Astrocyte of the hippocampus (primary cell): ENCODE measurements at places on chromosomes 6 and 20.

DNA sequence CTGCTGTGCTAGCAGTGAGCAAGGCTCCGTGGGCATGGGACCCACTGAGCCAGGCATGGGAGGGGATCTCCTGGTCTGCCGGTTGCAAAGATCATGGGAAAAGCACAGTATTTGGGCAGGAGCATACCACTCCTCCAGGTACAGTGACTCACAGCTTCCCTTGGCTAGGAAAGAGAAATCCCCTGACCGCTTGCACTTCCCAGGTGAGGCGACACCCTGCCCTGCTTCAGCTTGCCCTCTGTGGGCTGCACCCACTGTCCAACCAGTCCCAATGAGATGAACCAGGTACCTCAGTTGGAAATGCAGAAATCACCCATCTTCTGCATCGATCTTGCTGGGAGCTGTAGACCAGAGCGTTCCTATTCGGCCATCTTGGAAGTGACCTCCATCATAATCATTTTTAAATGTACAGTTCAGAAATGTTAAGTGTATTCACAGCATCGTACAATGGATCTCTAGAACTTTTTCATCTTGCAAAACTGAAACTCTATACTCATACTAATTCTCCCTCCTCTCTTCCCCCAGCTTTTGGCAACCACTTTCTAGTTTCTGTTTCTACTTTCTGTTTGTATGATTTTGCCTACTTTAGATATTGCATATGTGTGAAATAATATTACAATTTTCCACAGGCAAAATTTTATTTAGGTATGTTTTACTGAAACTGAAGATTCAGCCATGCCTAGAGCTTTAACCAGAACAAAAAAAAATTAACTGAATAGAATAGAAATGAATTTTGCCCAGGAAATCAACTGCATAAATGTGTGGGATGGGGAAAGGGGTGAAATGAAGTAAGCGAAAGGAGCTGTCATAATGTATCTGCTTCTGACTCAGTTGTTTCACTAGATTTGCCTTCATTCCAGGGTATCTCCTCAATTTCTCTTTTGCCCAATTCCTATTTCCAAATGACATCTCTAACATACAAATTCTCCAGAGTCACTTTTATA lies 100.0 kb downstream of the RWDD2A start:
- DNase-seq = no peak

- DNase-seq = no peak
Observed at GRCh38 chr20:12978613-12979495, 29.9 kb upstream of the SPTLC3 start.

DNA sequence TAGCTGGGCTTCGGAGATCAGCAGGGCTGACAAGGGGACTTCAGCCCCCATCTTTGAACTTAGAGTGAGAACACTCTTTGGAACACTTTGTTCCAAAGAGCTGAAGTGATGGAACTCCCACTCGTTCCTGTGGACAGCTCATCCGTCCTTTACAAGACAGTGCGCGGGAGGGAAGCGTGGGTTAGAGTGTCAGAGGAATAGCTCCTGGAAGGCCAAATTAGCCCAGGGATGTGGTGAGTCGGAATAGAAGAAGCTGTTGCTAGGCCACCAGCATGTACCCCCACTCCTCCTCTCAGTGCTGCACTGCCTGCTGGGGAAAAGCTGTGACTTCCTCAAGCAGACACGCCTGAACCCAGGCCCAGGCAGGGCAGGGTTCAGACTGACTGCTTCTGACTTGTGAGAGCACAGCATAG lies 1.7 kb downstream of the SDCBP2 start:
- DNase-seq = no peak

GRCh38 chr20:53547664-53548239 lies 45.9 kb downstream of the ZNF217 start:
- peak; percentile 79 for DNase-seq

GRCh38 chr6:1081551-1082284 lies 230.2 kb upstream of the FOXQ1 start:
- DNase-seq = peak; percentile 17

- no peak for DNase-seq
Observed at GRCh38 chr6:29726571-29727194, 3.4 kb downstream of the HLA-F start.

GRCh38 chr6:43828711-43829110 lies 58.7 kb downstream of the VEGFA start:
- DNase-seq = no peak

DNA sequence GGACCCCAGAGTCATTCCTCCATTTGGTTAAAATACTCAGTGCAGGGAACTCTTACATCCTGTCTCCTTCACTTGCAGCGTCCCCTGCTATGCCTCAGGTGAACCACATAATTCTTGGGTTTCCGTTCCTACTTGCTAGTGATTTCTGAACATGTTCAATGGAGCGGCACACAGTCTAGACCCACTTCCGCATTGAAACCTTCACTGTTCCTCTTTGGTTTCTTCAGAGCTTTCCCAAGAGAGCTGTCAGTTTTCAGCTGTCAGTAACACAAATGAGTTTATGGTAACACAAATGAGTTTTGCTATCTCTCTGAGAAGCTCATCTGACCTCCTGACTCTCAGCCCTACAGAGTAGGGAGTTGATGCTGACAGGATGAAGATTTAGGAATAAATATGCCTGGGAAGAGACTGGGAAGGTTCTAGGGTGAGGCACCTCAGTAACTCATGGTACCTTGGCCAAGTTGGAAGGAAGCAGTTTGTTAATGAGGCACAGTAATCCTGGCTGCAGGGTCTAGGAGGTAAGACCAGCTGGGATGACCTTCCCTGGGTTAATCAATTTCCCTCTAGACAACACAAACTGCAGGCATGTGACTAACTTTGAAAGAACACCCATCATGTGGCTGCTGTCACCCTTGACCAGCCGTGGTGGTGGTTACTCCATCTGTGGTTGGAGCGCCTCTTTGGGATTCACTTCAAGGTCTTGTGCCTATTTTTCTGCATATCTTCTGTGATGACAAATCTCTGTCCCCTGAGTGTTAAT lies 5.4 kb downstream of the SYS1 start:
- DNase-seq = no peak

DNA sequence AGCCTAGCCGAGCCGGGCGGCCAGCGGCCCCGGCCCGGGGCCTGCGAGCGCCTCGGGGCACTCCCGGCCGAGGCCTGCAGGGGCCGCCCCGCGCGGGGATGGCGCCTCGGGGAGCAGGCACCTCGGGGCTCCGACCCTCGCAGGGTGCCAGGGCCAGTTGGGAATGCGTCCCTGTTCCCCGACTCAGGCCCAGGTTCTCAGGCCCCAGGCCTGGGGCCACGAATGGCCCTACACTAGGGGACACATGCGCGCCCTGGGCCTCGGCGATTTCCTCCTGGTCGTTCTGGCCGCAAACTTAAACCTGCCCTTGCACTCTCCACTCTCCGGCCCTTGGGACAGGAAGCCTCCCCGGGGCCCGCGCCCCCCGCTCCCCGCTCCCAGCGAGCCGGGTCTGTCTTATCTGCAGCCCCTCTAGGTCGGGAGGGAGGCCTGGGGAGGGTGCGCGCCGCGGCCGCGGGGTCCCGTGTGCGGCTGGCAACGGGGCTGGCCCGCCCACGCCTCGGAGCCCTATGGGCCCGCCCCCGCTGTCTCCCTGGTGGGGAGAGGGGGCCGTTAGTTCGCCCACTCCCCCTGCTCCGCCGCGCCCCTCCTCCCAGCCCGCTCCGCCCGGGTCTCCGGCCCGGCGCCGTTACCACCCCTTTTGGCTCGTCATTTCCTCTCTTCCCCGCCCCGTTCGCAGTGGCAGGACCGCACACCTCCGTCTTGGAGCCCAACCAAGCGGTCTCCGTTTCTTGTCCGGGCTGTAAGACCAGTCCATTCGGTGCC lies 611 bp downstream of the NFYA start:
- peak; percentile 90 for DNase-seq

DNA sequence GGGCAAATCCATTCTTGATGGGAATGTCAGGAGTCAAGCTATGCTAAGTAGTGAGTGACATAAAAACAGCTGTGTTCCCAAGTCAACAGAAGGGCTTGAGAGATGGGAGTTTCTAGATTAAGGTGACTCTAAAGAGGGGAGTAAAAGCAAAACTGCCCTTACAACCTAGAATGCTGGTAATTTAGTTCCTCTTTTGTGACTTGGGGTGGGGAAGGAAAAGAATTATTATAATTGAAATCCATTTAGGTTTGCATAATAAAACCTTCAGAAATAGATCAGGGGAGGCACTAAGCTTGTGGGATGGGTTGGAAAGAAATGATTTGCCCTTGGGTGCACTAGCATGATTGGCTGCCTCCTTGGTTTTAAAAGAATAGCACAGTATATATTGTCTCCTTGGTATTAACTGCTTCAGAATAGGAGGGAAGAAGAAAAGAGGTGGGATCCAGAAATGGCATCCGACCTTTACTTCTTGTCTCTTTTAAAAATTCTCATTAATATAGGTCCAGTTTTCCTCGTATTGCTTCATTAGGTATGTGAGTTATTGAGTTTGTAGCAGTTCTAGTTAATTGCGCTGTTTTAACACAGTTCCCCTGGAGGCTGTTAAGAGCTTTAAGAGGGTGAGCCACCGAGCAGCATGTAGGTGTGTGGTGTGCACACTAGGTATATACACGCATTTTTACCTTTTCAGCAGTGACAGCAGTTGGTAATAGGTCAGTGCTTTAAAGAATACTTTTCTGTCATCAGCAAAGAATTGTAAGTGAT lies 95.3 kb upstream of the VSTM2L start:
- no peak for DNase-seq

- DNase-seq = peak; percentile 24
Observed at GRCh38 chr6:42402184-42402583, 49.5 kb downstream of the TRERF1 start.

GRCh38 chr20:8151372-8151771 lies 19.3 kb downstream of the PLCB1 start:
- no peak for DNase-seq

GRCh38 chr6:157459327-157459726 lies 78.3 kb downstream of the ZDHHC14 start:
- no peak for DNase-seq

- no peak for DNase-seq
Observed at GRCh38 chr6:40526036-40526435, 61.1 kb downstream of the LRFN2 start.

GRCh38 chr6:28809947-28810658 lies 113.7 kb downstream of the TRIM27 start:
- no peak for DNase-seq

DNA sequence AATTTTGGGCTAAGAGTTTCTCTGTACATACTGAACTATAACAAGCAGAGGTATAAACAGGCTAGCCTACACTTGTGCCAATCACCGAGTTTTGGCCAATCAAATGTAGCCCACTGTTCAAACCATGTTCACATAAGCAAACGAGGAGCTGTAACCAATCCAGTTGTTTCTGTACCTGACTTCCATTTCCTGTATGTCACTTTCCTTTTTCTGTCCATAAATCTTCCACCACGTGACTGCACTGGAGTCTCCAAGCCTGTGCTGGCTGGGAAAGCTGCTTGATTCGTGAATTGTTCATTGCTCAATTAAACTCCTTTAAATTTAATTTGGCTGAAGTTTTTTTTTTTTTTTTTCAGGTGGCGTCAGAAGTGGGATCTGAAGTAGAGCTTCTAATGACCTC lies 332.9 kb downstream of the RNF144B start:
- no peak for DNase-seq

GRCh38 chr6:29519291-29520010 lies 31.7 kb upstream of the MAS1L start:
- DNase-seq = no peak

- DNase-seq = peak; percentile 79
Observed at GRCh38 chr6:116461932-116462885, 1.0 kb downstream of the CALHM6 start.

GRCh38 chr6:83633149-83633548 lies 75.8 kb downstream of the SNAP91 start:
- no peak for DNase-seq

DNA sequence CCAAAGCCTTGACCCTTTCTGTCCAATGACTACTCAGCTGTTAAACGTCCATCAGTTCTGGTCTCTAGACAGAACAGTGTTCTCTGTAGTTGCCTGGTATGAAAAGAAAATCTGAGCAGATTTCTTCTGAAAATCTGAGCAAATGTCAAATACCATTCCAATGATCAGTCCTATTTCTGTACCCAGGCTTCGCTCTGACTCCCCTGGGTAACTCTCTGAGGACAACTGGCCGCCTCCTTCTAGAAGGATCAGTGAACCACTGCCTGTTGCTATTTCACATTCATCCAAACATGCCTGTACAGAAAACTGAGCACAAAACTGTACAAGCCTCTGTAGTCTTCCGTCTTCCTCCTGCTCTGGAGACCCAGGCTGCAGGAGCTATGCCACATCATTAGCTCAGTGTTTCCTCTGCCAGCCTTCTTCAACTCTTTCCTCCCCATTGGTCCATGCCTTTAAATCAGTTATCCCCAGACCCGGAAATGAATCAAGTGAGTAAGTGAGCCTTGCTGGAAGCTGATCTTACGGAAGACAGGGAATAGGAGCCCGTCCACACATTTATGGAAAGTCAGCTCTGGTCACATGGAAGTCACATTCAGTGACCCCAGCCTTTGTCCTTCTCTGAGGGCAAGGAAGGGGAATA lies 63.3 kb downstream of the DAAM2 start:
- DNase-seq = peak; percentile 42

DNA sequence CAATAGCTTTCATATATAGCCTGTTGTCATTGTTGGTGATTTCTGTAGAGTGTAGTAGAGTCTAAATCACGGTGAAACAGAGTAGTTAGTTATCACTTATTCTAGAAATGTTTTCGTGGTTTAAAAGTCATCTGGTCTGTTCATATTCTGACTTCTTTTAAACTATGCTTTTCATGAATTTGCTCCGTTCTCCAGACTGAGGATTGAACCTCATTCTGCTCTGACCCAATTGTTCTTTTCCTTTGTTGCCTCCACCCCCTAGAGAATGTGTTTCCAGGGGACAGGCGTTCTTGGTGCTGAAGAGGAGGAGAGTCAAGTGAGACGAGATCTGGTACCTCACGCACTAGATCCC lies 748 bp upstream of the ZNF292 start:
- no peak for DNase-seq

DNA sequence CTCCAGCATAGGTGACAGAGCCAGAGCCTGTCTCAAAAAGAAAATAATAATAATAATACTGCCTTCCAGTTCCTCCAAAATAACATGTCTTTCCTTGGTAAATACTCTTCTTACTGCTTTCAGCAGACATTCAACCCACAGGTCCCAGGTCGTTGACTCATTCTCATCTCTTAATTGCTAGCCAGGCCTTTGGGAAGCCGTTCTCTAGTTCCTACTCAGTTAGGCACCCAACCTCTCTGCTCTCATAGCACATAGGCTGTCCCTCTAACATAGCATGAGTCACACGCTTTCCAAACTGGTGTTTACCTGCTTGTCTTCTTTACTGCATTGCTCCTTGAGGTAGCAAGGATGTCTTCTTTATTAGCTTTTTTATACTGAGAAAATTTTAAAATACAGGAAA lies 98.8 kb downstream of the LAMA2 start:
- no peak for DNase-seq
